ENCODE measurements at places on chromosomes 4 and X.
A peak's percentile ranks its signal among the peaks of the same experiment; 100 is the strongest.

DNA sequence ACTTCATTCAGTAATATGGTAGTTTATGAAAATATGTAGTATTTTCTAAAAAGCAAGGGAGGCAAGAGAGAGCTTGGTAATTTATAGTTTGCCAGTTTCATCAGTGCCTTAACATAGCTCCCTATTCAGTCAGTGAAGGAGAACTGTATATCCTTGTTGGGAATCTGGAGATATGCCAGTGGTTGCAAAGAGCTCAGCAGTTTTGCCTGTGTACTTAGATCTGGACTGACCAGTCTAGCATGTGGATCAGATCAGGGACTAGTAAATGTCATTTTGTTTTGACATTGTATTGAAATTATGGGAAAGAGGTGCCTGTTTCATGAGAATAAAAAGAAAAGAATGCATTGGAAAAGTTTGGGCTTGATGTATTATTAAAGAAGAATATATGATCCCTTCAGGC is 88.6 kb downstream of the ZIC3 start:
- no peak for DNase-seq

DNA sequence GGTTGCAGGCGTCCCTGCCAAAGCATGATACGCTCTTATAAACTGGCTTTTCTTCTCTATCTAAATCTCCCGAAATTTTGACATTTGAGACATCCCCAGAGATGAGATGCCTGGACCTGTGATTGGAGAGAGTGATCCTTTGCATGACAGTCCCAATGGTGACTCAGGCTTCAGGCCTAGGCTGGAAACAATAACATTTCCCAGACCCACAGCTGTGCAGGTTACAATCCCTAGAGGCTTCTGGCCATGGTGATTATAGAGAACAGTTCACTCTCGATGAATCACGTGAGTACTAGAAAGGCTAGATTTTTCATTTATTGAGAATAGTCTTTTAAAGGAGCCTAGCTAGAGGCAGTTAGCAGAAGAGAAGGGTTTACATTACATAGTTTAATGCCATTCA is 75.9 kb downstream of the SPATA18 start:
- peak; percentile 37 for DNase-seq

DNA sequence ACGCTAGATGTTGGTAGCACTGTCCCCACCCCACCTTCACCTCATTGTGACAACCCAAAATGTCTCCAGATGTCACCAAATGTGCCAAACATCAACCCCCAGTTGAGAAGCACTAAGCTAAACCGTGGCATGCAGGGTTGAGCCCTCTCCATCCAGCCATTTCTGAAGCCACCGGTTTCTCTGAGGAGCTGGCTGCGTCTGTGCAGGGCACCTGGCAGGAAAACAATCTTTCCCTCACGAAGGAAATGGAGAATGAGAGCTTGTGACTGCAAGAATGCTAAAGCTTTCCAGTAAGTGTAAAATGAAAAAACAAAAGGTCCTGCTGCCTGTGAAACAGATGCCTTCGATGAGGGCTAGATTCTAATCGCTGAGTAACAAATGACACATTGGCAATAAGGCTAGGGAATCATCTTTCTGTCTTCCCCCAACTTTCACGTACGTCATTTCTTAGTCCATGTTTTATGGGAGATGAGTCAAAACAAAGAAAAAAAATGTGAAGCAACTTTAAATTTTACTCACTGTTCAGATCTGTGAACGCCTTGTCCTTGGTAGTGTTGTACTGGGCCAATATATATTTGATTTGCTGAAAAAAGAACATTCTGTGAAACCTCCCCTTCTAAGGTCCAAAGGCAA is 59.9 kb downstream of the PROM1 start:
- DNase-seq: peak; percentile 76

- no peak for DNase-seq
These were observed 21.1 kb upstream of the SORBS2 start for GRCh38 chr4:185833055-185833598.

DNA sequence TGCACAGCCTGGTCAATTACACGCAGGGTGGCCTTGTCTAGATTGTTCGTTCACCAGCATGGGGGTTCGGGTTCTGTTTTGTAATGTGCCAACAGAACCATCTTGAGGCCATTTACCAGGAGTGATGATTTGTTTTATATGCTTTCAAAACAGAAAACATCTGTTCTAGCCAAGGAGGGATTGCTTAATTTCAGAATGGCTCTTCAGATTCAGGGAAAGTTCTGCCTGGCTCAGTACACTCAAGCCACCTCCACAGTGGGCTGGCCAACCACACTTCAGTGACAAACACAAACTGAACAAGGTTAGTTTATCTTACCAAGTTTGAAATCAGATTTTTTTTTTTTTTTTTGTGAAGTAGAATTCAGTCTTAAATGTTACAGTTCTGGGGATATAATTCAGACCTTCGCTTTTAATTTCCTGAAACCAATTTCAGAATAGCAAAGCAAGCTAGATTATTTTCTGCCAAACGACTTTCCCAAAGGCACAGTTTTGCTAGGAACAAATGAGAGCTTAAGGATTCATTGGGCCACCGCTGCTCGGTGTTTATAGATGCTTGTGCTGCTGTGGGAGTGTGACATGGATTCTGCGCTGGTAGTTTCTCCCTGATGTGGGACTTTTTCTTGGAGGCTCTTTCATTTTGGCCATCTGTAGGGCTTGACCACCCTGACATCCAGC is 23.4 kb downstream of the SMS start:
- DNase-seq: no peak

GRCh38 chrX:130216320-130216719 is 44.6 kb downstream of the RAB33A start:
- no peak for DNase-seq

DNA sequence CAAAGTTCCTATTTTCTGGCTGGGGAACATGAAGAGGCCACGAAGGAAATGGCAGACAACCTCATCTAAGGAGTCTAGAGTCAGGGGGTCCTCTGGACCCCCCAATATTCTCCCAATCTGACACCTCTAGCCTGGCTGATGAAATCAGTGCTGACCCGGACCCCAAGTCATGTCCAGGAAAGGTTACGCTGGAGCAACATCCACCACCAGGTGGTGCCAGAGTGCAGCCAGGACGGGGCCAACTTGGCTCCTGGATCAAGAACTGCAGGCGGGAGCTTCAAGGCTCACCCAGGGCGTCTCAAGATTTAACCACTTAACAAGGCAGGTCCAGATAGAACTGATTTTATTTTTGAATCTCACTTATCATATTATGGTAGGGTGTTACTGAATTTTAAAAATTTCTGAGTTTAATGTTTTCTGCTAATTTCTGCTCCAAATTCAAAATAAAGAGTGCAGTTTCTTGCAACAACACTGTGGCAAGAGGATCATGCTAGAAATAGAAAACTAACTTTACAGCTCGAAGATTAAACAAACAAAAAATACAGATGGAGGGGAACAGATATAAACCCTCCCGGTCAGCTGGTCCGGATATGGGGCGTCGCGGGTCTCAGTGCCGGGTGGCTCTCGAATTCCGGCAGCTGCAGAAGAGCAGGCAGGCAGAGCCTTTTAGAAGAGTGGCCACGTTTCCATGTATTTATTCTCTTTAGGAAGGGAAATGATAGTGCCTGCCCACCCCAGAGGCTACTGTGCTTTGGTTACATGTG is 135.5 kb downstream of the AFAP1 start:
- DNase-seq: no peak

DNA sequence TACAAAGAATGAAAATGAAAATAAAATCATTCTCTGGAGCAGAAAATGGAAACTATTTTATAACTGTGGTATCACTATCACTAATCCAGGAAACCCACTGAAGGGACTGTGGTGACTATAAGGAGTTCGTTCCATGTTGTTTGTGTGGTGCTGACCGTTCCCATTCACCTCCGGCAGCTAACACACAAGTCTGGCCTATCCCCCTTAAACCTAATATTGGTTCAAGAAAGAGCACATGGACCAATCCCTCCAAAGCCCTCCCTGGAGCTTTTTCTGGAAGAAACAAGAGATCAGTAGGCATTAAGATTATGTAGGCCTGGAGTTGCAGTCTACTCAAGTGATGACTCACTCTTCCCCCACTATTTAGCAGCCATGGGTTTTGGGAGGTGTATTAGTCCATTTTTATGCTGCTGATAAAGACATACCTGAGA is 25.9 kb upstream of the FAM241A start:
- no peak for DNase-seq

GRCh38 chr4:52052475-52052780 is 1.3 kb downstream of the SPATA18 start:
- DNase-seq: no peak

- DNase-seq: no peak
These were observed 53.0 kb downstream of the COQ2 start for GRCh38 chr4:83231620-83232076.
